ENCODE measurements at places on chromosomes 3 and 15.

DNA sequence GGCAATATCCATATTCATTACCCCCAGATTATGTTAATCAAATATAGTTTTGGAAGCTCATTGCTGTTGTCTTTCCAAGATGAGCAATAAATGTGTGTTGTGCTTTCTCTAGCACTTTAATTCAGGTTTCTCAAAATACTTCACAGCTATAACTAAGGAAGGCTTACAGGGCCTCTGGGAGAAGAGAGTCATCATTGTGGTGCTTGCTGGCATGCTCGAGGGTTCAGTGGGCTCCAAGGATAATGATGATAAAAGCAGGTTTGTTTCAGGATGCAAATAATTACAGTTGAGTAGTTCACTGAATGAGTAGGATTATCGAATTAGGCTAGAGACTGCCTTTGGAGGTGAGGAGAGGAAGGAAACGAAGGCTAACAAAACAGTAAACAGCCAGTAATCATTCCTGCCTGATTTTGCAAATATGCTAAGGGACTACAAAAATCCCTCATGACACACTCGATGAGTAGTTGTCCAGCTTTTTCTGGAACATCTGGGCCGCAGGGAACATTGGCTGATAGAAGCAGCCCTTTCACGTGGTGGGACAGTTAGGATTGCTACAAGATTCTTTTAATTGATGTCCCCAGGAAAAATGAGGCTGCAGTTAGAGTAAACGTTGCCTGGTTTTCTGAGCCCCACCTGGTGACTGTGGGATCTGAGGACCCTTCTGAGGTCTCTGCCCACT is 54.1 kb downstream of the SLC7A14 start:
- DNase-seq = no peak

- no peak for DNase-seq
Measured at GRCh38 chr3:51954105-51954504, 1.1 kb upstream of the GPR62 start.

GRCh38 chr3:75049533-75049932 is 435.1 kb upstream of the CNTN3 start:
- no peak for DNase-seq

DNA sequence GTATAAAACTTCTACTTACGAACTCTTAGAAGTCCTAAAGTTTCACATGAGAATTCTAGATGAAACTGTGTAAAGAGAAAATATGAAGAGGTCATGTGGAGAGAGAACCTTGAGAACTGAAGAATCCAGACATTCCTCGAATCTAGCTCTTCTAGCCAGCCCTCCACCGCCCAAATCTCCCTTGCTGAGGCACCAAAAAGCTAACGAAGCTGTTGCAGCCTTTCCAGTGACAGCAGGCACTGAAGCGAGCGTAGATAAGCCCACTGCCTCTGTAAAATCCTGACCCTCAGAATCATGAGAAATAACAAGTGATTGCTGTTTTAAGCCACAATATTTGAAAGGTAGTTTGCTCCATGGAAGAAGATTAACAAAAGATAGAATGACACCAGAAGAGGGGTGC is 134.0 kb downstream of the GOLGA6L6 start:
- no peak for DNase-seq
